ENCODE measurements at places on chromosomes 2 and 18. TPM values are rescaled to one million over a fixed set of nuclear protein-coding genes. Genes with fewer than 3 reads are reported as not detected.

GRCh38 chr2:148021059-148021861, at the start of gene MBD5:
Gene MBD5 (plus strand): TSS chr2:148021091.
- DNase-seq, result peak; percentile 56

DNA sequence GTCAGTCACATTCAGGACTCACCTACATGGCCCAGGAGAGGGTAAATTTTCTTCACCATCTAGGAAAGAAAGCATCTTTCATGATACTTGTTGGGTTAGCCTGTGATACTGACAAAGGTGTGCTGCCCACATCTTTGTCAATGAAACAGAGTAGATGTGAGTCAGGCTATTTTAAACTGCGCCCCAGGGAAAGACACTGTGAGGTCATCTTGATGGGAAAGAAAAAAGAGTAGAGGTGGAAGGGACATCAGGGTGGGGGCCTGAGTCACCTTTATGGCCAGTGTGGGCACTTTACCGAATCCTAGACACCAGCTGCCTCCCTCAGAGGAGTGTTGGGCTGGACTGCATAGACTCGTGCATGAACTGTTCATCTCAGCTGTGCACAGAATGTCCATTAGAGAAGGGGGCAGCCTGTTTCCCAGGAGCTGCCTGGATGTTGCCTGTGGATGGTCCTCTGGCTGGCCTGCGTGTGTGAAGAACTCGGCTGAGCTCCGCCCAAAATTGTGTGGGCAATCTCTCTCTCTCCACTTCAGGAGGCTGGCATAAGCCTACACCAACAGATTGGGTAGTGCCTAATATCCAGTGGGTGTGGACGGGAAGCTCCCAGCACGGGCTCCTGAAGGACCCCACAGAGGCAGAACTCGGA, 278.7 kb upstream of the PXDN start:
- DNase-seq, result no peak

GRCh38 chr2:86753606-86754005, 33.5 kb downstream of the RMND5A start:
- DNase-seq, result no peak

AGXT gene
- total RNA-seq, result not detected

- no peak for DNase-seq
These were observed 11.5 kb upstream of the TMEM237 start for GRCh38 chr2:201654616-201655384.

DNA sequence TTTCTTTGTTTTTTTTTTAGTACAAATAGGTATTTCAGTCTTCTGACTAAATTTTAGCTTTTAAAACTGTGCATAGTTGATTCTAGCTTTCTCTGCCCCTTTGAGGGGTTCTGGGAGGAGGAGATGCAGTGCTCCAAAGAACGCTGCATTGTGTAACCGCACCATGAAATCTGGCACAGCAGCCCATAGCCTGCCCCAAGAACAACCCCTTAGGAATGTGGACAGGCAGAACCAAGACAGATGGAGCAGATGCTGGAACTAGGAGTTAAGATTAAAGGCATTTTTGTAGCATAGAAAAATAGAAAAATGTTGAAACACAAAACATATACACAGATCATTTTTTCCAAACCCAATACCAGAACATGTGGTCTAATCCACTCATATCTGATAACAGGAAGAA, 187.5 kb downstream of the SCG2 start:
- DNase-seq, result no peak

DNA sequence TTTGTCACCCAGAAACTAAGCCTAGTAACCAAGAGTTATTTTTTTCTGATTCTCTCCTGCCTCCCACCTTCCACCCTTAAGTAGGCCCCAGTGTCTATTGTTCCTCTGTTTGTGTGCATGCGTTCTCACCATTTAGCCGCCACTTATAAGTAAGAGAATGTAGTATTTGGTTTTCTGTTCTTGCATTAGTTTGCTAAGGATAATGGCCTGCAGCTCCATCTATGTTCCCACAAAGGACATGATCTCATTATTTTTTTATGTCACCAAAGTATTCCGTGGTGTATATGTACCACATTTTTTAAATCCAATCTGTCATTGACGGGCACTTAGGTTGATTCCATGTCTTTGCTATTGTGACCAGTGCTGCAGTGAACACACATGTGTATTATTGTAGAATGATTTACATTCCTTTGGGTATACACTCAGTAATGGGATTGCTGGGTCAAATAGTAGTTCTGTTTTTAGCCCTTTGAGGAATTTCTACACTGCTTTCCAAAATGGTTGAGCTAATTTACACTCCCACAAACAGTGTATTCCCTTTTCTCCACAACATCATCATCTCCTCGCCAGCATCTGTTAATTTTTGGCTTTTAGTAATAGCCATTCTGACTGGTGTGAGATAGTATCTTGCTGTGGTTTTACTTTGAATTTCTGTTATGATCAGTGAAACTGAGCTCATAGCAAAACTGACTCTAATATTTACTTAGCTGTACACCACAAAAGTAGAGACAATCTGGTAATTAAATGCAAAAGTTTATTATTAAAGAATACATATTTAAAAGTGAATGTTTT, 660.1 kb upstream of the SLC8A1 start:
- no peak for DNase-seq

DNA sequence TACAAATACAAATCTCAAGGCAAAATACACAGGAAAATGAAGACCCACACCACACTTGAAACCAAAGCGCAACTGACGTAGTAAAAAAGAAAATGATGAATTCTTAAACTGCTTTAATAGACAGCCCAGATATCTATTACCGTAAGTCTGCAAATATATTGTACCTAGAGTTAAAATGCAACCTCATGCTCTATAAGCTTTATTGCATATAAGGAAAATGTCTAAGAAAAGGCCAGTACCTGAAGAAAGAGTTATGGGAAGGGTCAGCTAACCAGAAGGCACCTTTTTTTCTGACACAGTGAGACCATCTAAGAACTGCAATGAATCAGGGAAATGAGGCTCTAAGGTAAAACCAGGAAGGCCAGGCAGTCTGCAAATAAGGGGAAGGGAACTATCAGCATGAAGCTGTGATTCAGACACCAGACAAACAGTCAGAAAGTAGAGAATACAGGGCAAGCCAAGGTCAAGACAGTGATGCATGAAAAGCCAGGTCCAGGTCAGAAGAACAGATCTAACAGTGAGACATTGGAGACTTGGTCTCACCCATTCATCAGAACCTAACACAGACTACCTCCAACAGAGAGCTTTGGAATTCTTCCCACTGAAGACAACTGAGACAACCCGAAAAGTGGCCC, 46.9 kb downstream of the PDE11A start:
- no peak for DNase-seq

GRCh38 chr18:55932675-55933074, 344.7 kb upstream of the TCF4 start:
- no peak for DNase-seq

GRCh38 chr18:56756966-56757365, 105.8 kb downstream of the WDR7 start:
- DNase-seq, result no peak

- no peak for DNase-seq
These were observed 24.1 kb upstream of the EPHA4 start for GRCh38 chr2:221596192-221596591.

DNA sequence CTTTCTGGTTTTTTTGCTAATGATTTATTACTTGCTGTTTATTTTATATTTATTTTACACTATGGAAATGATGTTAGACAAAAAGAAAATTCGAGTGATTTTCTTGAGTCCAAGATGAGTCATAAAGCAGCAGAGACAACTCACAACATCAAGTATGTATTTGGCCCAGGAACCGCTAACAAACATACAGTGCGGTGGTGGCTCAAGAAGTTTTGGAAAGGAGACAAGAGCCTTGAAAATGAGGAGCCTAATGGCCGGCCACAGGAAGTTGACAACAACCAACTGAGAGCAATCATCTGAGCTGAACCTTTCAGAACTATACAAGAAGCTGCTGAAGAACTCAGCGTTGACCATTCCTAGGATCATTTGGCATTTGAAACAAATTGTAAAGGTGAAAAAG, 594.1 kb downstream of the SATB2 start:
- no peak for DNase-seq

GRCh38 chr2:65835975-65836549, 403.7 kb upstream of the SPRED2 start:
- DNase-seq, result no peak

- no peak for DNase-seq
These were observed 18.6 kb upstream of the IL1RL2 start for GRCh38 chr2:102168026-102168771.

CNTNAP5 gene
- total RNA-seq, result not detected

DNA sequence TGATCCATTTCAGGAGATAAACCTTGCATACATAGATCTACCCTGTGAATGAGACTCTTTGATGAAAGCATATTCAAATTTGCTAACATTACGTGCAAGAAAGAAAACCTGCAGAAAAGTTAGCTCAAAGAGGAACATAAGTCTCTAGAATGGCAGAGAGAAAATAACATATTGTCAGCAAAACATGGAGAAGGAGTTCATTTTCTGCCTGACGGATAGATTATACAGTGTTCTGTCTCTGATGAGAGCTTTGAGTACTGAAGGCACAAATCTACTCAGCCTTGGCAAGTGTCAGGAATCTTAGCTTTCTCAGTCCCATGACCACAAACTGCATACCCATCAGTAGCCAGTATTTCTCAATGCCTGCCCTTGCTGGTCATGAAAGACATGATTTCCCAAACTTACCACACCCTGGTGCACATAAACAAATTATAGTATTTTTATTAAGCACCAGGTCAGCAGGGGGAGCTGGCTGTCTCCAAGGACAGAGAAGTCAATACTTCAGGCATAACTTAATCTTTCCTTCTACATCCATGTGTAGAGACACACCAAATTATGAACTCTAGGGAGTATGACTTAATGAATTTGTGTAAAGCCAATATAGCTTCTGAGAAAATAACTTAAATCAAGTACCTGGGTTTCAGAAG, 401.2 kb upstream of the SOX11 start:
- no peak for DNase-seq

- peak; percentile 69 for DNase-seq
These were observed at the start of gene QPCT for GRCh38 chr2:37344453-37345361. Gene QPCT (plus strand): TSS chr2:37344630. CDS start chr2:37344732, 102 bp downstream.

GRCh38 chr2:224417947-224418346, 16.0 kb upstream of the FAM124B start:
- DNase-seq, result no peak

GRCh38 chr2:62870966-62871365, 165.5 kb downstream of the EHBP1 start:
- no peak for DNase-seq

TTR gene
- not detected for total RNA-seq

NCL gene
- total RNA-seq, result 295 TPM

GRCh38 chr2:110770404-110770958, 38.1 kb downstream of the ACOXL start:
- no peak for DNase-seq

DNA sequence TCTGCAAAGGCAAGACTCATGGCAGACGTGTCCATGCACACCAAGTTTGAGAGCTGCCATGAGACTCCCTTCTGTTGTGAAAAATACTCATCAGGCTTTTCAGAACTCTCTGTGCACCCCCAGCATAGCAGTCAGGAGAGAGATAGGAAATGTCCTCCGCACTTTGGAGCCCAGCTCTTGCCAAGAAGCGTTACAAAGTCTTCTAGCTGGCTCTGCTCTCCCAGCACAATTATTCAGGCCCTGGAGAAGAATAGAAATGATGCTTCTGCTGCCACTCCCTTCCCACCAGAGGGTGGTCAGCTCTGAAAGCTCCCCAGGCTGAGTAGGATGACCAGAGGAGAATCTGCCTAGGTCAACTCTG, 594.4 kb upstream of the ID2 start:
- no peak for DNase-seq

DNA sequence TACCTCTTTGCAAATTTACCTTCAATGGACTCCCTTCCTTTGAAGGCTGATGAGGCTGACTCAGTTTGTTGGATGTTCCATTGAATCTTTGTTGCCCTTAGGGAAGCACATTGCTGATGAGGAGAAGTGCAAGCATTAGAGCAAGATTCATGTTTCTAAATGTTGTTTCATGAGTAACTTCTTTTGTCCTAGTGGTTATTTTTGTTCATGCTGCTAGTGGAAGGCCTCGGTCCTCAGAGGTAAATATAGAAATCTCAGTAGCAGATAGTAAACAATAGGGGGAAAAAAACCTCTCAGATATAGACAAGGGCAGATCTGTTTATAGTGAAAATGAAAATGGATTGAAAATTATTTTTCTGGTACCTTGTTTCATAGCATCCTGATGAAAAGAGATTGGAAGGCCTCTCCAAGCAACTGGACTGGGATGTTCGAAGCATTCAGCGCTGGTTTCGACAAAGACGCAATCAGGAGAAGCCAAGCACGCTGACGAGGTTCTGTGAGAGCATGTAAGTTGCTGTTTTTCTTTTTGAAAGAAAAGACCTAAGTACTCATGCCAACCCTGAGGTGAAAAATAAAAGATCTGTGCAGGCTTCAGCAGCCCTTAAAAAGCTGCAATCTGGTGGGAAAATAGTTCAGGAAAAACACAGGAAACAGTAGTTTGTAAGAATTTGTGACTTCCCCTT, 104.9 kb downstream of the CERS6 start:
- no peak for DNase-seq

- no peak for DNase-seq
These were observed 92.1 kb downstream of the DYM start for GRCh38 chr18:49368161-49368875.

GRCh38 chr2:201471732-201472393, 20.3 kb downstream of the STRADB start:
- no peak for DNase-seq

GULP1 gene
- total RNA-seq, result 27.6 TPM

HDLBP gene
- 387 TPM for total RNA-seq

- no peak for DNase-seq
These were observed 175.2 kb upstream of the PKDCC start for GRCh38 chr2:41872646-41873045.

- no peak for DNase-seq
These were observed 55.8 kb downstream of the TSN start for GRCh38 chr2:121810959-121811853.

GRCh38 chr2:70516596-70516995, 37.0 kb downstream of the TGFA start:
- DNase-seq, result no peak

GRCh38 chr18:60064271-60064670, 164.5 kb downstream of the PMAIP1 start:
- no peak for DNase-seq

PLGLB1 gene
- total RNA-seq, result 2.7 TPM

MOB4 gene
- total RNA-seq, result 21.3 TPM

GRCh38 chr2:105683011-105683492, 61.7 kb upstream of the NCK2 start:
- no peak for DNase-seq

DNA sequence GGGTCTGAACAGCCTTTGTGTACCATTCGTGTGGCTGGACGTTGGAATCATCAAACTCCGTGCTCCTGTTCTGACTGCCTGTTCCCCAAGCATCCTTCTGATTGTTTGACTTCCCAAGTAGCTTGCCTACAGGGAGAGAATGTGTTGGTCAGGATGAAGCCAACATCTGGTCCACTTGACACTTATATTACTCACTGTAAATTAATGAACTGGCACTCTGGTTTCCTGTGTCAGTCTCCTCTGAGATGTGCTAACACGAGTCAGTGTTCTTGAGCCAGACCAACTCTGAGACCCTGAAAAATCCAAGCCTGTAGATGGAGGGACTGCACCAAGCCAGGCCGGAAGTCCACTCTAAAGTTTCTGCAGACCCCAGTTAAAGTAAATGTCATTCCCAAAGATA, 440.9 kb downstream of the ZNF516 start:
- DNase-seq, result no peak

VRK2 gene
- total RNA-seq, result 25.7 TPM

- DNase-seq, result no peak
These were observed 64.7 kb downstream of the GYPC start for GRCh38 chr2:126720638-126721037.

GRCh38 chr2:208511016-208511415, 104.4 kb downstream of the PTH2R start:
- no peak for DNase-seq

- no peak for DNase-seq
These were observed 60.2 kb downstream of the AAK1 start for GRCh38 chr2:69583321-69583833.

All from lower lobe of right lung (tissue), 2 donors.